ENCODE measurements at places on chromosomes 4 and X. TPM values are rescaled to one million over a fixed set of nuclear protein-coding genes. Genes with fewer than 3 reads are reported as not detected.

Gene MAGEB17
- not detected for total RNA-seq

Gene TBC1D8B
- total RNA-seq = 9.2 TPM

Gene TSPAN5
- 43.5 TPM for total RNA-seq

Gene LRRC66
- 0.34 TPM for total RNA-seq

Gene IL3RA
- total RNA-seq = 2.8 TPM

Gene TMEM144
- total RNA-seq = 6.4 TPM

Gene ADGRL3
- total RNA-seq = 2.7 TPM

Gene ARAP2
- 1.1 TPM for total RNA-seq

Gene VCX2
- total RNA-seq = not detected

Gene SCD5
- total RNA-seq = 32.6 TPM

Gene RAI2
- 0.20 TPM for total RNA-seq

Gene ASB5
- total RNA-seq = not detected

Gene NIPAL1
- total RNA-seq = not detected

Gene NOCT
- total RNA-seq = 7.6 TPM

Gene MAP3K15
- total RNA-seq = not detected

Gene MMRN1
- total RNA-seq = 0.83 TPM

Gene WDR17
- total RNA-seq = 0.06 TPM

Gene BRS3
- total RNA-seq = not detected

Gene TLR6
- total RNA-seq = 2.0 TPM

Gene SPANXB1
- not detected for total RNA-seq

Gene CT83
- not detected for total RNA-seq

Gene TCEAL6
- total RNA-seq = not detected

Gene NDUFA1
- total RNA-seq = 67.8 TPM

Gene DIPK2B
- 2.6 TPM for total RNA-seq

Gene THAP6
- 9.5 TPM for total RNA-seq

Gene PPBP
- not detected for total RNA-seq

Gene LEF1
- total RNA-seq = 0.19 TPM

Gene DNAJB14
- 22.7 TPM for total RNA-seq

Gene TCP11X2
- not detected for total RNA-seq

Gene PHEX
- 1.2 TPM for total RNA-seq

Gene PLA2G12A
- 46.2 TPM for total RNA-seq

Gene OTC
- not detected for total RNA-seq

Gene ADGRG2
- 0.37 TPM for total RNA-seq

Gene NLRP2B
- not detected for total RNA-seq

Gene UNC5C
- 18.1 TPM for total RNA-seq

Gene ARX
- not detected for total RNA-seq

Gene FREM3
- total RNA-seq = not detected

Gene EXOC1L
- total RNA-seq = not detected

Gene F8A3
- total RNA-seq = 9.4 TPM

Gene RPA4
- 0.20 TPM for total RNA-seq

Gene TLR10
- not detected for total RNA-seq

Gene UGT2A3
- not detected for total RNA-seq

Data from cardiac ventricle fibroblast (primary cell).